ENCODE measurements at places on chromosomes 6 and 20. TPM values are rescaled to one million over a fixed set of nuclear protein-coding genes. Genes with fewer than 3 reads are reported as not detected.

The UST gene
- total RNA-seq = 0.92 TPM

The AAR2 gene
- total RNA-seq = 27.1 TPM

The LAMA2 gene
- 0.05 TPM for total RNA-seq

The HLA-DMA gene
- 15.9 TPM for total RNA-seq

The HTR1E gene
- total RNA-seq = not detected

The RGS17 gene
- not detected for total RNA-seq

The TSBP1 gene
- not detected for total RNA-seq

The ADGRG6 gene
- 0.07 TPM for total RNA-seq

The SPDEF gene
- total RNA-seq = 0.09 TPM

The MYBL2 gene
- 85.4 TPM for total RNA-seq

The TPBG gene
- total RNA-seq = 0.07 TPM

The CLPSL1 gene
- total RNA-seq = not detected

The COL11A2 gene
- 0.37 TPM for total RNA-seq

The SLC17A1 gene
- 0.32 TPM for total RNA-seq

The FRS3 gene
- 4.7 TPM for total RNA-seq

The SOX4 gene
- 20.8 TPM for total RNA-seq

The SLC22A16 gene
- total RNA-seq = not detected

The MUC21 gene
- not detected for total RNA-seq

The FAM209B gene
- total RNA-seq = 1.8 TPM

The FAM83D gene
- 15.4 TPM for total RNA-seq

The HLA-DPA1 gene
- total RNA-seq = 58.9 TPM

The GTSF1L gene
- not detected for total RNA-seq

The MOG gene
- total RNA-seq = not detected

The PRL gene
- total RNA-seq = not detected

The FAM209A gene
- 1.7 TPM for total RNA-seq

The JAG1 gene
- total RNA-seq = 2.8 TPM

The BPIFB2 gene
- total RNA-seq = not detected

The ADAM33 gene
- total RNA-seq = not detected

The RAB44 gene
- total RNA-seq = not detected

The SYCP2 gene
- 4.6 TPM for total RNA-seq

The HLA-G gene
- total RNA-seq = 1.1 TPM

The TDRD6 gene
- total RNA-seq = not detected

The BMP6 gene
- 1.1 TPM for total RNA-seq

The TCF21 gene
- total RNA-seq = not detected

The BPIFA1 gene
- not detected for total RNA-seq

The GTF3C6 gene
- 146 TPM for total RNA-seq

The TP53TG5 gene
- total RNA-seq = not detected

The DNAH8 gene
- not detected for total RNA-seq

The KIF6 gene
- 0.21 TPM for total RNA-seq

The ROMO1 gene
- 93.0 TPM for total RNA-seq

The BMP5 gene
- not detected for total RNA-seq

The PACRG gene
- total RNA-seq = not detected

The KIAA0408 gene
- total RNA-seq = 18.5 TPM

The PPP1R16B gene
- 109 TPM for total RNA-seq

The BTN1A1 gene
- total RNA-seq = not detected

The WFDC2 gene
- total RNA-seq = not detected

The ACSS2 gene
- total RNA-seq = 51.3 TPM

The ZNF311 gene
- total RNA-seq = 0.87 TPM

The SAMHD1 gene
- total RNA-seq = 45.7 TPM

The SALL4 gene
- total RNA-seq = 2.3 TPM

All from activated T-helper 2 cell treated with anti-CD3 and anti-CD28 coated beads, Interferon-gamma antibody, Interleukin-2, Interleukin-4, amounts not matched to agents 10 μg/mL and 5 μg/mL and 100 μg/mL, durations not matched to agents 14 hours and 24 hours and 36 hours (primary cell).